ENCODE measurements at places on chromosomes 6 and 20. TPM values are rescaled to one million over a fixed set of nuclear protein-coding genes. Genes with fewer than 3 reads are reported as not detected.

DNA sequence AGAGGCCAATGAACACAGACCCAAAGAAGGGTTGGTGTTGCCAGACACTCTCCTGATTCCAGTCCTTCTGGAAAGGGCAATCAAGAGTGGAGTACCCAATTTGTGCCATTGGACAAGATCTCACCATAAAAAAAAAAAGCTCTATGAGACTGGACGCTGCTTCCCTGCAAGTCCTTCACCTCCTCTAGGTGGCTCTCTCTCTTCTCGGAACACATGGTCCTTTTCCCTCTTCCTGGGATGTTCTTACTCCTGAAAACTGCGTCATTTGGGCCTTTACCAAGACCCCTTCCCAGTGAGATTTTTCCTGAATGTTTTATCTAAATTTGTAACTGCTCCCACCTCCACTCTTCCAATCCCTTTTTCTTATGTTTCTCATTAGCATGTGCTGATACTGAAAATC is 280.8 kb downstream of the FOXA2 start:
- no peak for DNase-seq

- no peak for DNase-seq
These were observed 96.4 kb upstream of the EPHA7 start for GRCh38 chr6:93515736-93516135.

GRCh38 chr20:47572105-47572729 is 70.5 kb downstream of the NCOA3 start:
- DNase-seq: no peak

GRCh38 chr6:9704989-9705388 is 709.9 kb downstream of the TFAP2A start:
- no peak for DNase-seq

TXLNB gene
- polyA plus RNA-seq: 1.7 TPM

KHDC1 gene
- polyA plus RNA-seq: 9.6 TPM

SLC22A3 gene
- 4.7 TPM for polyA plus RNA-seq

ASXL1 gene
- polyA plus RNA-seq: 76.0 TPM

HCRTR2 gene
- polyA plus RNA-seq: 0.26 TPM

All from left renal pelvis (tissue), 4 donors.